ENCODE measurements at places on chromosomes 2 and 18. TPM values are rescaled to one million over a fixed set of nuclear protein-coding genes. Genes with fewer than 3 reads are reported as not detected.

- DNase-seq: no peak
Observed at GRCh38 chr2:44922776-44923175, 18.7 kb upstream of the SIX3 start.

CNDP2 gene
- total RNA-seq: 95.7 TPM

DNA sequence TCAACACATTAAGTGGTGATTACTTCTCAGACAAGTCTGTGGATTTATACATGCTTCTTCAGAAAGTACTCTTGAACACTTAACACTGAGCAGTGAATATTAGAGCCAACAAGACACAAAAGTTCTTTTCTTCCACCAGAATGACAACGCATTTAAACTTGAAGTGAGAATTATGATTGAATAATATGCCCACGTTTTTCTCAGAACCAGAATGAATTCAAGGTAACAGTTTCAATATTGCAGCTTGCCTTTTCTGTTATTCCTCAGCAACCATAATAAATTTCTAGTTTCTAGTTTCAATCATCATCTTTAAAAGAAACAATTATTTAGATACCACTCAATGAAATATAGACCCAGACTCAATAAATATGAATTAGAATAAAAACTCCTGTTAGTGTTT lies 547.0 kb downstream of the NUP35 start:
- no peak for DNase-seq

DNA sequence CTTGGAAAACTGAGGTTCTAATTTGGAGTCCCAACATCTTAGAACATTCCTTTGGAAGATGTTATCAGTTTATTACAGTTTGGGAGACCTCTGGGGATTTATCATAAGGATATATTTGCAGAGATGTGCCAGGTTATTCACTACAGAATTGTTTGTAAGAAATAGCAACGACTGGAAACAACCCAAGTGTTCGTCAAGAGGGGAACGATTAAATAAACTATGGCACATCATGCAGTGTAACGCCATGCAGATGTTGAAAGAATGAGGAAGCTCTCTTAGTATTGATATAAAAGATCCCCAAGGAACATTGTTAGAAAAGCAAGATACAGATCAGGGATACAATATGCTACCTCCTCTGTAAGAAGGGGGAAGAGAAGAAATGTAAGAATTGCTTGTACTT lies 210.6 kb downstream of the TMEM247 start:
- no peak for DNase-seq

IL1RL1 gene
- 15.6 TPM for total RNA-seq

DNA sequence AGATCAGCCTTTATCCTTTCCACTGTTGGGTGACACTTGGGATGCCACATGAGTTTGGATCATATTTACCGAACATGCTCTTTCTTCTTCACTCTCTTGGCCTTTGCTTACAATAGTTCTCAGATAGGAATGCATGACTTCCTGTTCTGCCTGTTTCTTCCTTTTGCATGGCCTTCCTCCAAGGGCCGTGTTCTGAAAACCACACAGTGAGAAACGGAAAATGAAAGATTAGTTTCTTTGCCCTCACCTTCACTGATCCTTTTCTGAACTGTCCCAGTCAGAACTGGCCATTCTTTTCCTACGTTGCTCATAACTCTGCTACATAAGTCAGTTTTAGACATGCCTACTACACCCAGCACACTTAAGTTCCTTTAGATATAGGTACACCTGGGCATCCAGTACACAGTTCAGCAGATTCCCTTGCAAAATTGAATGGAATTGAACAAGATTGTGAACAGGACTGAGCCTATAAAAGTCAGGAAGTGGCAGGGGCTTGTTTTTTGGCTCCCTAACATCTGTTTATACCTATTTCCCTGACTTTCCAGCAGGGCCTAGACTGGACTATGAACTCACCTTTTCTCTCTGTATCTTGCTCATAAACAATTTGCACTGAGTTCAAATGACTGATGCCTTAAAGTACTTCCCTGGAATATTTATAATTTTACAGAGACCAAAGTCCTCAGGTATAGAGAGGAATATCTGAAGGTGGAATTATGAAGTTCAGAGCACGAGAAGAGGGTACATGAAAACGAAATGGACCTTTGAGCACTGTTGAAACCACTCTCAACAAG lies 186.4 kb upstream of the ST6GAL2 start:
- no peak for DNase-seq

DNA sequence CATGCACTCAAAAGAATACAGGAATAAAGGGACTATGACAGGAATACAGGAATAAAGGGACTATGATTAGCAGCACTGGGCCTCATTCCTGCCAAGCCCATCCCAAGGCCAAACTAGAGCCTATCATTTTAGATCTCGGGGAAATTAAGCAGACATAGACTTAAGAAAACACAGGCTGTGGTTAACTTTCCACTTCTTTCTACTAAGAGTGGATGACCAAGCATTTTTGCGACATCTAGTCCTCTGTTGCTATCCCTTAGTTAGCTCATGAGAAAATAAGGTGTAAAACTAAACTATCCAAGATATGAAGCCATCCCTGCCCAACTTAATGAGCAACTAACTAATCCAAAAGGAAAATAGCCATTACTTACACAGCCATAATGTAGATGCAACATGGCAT lies 5.9 kb downstream of the LYPD1 start:
- DNase-seq: no peak

DNA sequence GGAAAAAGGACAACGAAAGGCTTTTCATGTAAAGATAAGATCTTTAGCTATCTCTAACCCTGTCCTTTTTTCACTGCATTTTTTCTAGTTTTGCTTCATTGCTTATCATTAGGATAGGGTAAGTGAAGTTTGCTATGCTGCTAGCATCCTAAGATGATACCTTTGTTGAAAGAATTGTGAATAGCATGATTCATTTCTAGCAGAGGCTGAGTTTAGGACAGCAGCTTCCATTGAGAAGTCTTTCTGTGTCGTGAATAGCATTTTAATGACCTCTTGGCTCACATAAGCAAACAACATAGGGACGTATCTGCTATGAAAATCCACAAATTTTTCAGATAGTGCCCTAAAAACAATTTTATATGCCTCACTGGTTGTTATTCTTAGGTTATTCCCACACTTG lies 36.4 kb upstream of the GAREM2 start:
- DNase-seq: no peak

GRCh38 chr2:126886916-126887280 lies 11.8 kb upstream of the TEX51 start:
- DNase-seq: no peak

DNA sequence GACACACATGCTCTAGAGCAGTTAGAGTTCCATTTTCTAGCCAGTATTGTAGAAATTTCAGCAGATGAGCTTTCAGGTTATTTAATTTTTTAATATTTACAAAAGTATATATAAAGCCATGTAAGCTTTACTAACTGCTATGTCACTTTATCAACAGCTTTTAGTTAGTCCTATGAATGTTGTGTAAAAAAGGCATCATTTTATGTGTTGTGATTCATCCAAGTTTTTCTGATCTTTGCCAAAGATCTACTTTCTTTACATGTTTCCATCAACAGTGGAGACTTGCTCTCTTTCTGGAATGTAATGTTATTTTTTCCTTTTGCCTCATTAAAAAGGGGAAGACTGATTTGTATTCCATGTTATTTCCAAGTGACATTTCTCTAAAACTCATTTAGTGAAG lies 125.2 kb upstream of the TFPI start:
- no peak for DNase-seq

DNA sequence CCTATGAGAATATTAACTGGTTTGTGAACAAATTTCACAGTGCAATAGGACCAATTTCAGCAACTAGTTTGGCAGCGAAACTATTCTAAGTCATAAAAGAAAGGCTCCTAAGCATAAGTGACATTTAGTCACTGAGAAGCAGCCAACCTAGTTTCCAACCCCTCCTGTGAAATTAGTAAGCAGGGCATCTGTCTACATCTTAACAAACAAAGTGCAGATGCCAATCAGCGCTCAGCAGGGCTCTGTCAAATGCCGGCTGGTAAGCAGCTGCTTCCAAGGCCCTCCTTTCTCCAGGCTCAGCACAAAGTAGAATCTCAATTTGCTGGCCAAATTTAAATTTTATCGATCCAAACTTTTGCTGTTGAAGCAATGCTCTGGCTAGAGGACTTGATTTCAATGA lies 124.7 kb downstream of the ICOS start:
- no peak for DNase-seq

DNA sequence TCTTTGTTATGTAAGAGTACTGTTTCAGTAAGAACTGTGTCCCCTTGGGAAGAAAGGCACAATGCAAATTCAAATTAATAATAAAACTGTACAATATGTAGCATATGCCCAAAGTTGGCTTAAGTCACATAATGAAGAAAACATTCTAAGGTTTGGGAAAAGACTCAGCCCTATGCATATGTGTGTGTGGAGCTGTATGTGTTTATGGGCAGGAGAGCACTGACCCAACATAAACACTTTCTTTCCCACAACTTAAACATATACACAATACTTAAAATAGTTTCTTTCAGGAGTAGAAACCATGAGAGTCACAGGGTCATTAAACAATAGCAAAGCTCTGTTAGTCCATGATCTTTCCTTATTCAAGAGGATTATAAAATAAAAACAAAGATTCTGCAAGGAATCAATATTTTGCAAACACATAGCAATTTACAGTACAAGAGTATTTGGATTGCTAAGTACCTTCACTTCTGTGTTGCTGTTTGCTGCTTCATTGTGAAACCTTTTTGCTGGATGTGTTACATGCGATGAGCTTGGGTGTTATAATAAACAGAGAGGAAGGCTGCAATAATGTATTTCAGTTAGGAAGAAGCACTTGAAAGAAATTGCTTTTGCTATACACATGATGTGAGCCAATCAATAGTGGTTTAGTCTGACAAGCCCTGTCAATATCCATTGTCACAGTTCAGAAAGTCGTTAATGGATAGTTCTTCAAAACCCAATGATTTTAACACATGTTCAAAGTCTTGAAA lies 347.3 kb downstream of the ARHGAP15 start:
- DNase-seq: no peak

GRCh38 chr2:37318401-37318800 lies 6.2 kb downstream of the PRKD3 start:
- DNase-seq: peak; percentile 31

PID1 gene
- total RNA-seq: 27.8 TPM

DNA sequence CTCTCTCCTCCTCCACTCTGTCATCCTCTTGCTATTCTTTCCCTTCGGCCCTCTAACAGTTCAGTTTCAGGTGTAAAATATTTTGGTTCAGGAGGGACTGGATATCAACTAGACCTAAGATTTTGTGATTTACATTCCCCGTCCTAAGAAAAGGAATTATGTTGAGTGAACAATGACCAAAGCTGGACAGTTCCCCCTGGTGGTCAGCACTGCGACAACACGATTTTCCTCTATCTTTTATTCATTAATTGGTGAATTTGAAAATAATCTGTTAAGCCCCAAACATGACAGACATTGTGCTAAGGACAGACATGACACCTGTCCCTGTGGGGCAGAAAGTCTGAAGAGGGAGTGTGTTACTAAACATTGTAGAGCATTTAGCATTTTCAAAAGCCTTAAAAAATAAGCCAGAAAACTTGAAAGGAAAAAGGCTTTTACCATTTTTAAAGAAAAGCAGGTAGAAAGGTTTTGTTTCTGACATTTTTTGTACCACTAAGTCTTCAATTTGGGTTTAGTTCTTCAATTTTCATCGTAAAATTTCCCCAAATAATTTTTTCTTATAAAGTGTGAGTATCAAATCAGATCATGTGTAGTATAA lies 28.4 kb upstream of the GTF2A1L start:
- DNase-seq: peak; percentile 47

DNA sequence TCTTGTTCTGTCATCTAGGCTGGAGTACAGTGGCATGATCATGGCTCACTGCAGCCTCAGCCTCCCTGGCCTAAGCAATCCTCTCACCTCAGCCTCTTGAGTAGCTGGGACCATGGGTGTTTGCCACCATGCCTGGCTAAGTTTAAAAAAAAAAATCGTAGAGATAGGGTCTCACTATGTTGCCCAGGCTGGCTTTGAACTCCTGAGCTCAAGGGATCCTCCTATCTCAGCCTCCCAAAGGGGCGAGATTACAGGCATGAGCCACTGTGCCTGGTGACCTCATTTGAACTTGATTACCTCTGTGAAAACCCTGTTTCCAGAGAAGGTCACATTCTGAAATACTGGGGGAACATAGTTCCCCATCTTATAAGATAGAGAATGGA lies 190.3 kb downstream of the NEDD4L start:
- no peak for DNase-seq
